Activated CD4-positive, alpha-beta T cell treated with anti-CD3 and anti-CD28 coated beads for 36 hours (primary cell): ENCODE measurements at places on chromosomes 1 and 21. TPM values are rescaled to one million over a fixed set of nuclear protein-coding genes. Genes with fewer than 3 reads are reported as not detected.

- H3K36me3 ChIP-seq, result no peaks in the 10 kb centered on the region
- DNase-seq, result no peak
- H3K27me3 ChIP-seq, result peaks cover 7% of the 10 kb centered on the region
- H3K27ac ChIP-seq, result no peak overlapping the region
- H3K4me3 ChIP-seq, result no peak overlapping the region
Measured at GRCh38 chr1:76928522-76928921, 61.2 kb downstream of the ST6GALNAC5 start.

DNA sequence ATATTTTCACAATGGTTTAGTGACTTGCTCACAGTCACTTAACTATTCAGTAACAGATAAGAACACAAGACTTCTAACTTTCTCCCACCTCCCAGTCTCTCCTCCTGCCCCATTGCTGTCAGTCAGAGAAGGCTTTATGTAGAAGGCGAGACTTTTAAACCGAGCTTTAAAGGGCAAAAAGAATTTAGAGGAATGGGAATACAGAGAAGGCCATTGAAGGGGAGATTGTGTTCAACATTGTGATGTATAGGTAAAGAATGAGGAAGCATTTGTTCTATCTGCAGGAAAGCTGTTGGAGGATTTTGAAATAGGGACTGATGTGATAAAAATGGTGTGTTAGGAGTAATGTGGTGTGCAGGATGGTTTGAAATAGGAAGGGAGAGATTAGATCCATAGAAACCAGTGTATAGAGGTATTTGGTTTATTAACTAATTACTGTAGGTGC lies 7.3 kb downstream of the POU2F1 start:
- peaks cover 49% of the 10 kb centered on the region for H3K4me1 ChIP-seq
- H3K27me3 ChIP-seq, result no peaks in the 10 kb centered on the region
- H3K27ac ChIP-seq, result no peak overlapping the region
- no peak for DNase-seq
- no peak overlapping the region for H3K4me3 ChIP-seq
- H3K36me3 ChIP-seq, result no peaks in the 10 kb centered on the region

GRCh38 chr1:96756789-96757188 lies 35.2 kb downstream of the PTBP2 start:
- DNase-seq, result no peak
- H3K27me3 ChIP-seq, result no peaks in the 10 kb centered on the region
- H3K4me3 ChIP-seq, result no peak overlapping the region
- H3K36me3 ChIP-seq, result peaks cover 68% of the 10 kb centered on the region

DNA sequence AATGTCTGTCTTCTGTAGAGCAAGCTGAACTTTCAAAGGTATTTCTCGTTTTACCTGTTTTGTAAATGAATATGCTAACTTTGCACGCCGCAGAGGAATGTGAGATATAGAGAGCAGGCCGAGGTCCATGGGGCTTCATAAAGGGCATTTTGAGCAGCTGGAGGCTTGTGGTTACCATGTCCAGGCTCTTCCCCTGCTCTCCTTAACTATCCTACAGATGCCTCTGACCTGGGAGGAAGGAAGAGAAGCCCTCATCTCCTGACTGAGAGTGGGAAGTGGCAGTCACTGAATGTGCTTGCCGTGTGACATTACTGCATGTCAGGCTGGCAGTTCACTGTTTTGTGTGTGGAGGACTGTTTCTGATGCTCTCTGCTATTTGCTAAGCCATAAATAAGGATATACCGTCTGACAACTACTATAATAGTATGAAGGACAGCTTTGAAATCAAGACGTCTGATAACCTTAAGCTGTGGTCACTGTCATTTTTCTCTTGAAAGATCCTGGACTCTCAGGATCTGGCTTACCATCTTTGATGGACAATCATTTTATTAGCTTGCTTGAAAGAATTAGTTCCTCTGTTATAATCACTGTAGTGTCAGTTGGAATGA lies 92.2 kb downstream of the DYRK1A start:
- DNase-seq, result no peak
- H3K4me3 ChIP-seq, result no peak overlapping the region
- H3K27me3 ChIP-seq, result no peaks in the 10 kb centered on the region
- H3K4me1 ChIP-seq, result peaks cover 88% of the 10 kb centered on the region
- peak overlapping the region; percentile 72 for H3K27ac ChIP-seq

The RGS13 gene
- total RNA-seq, result not detected
